Stimulated activated CD4-positive, alpha-beta T cell treated with anti-CD3 and anti-CD28 coated beads, Interleukin-1b, Interleukin-23, amount 100 ng/mL, for 1 hour (primary cell): ENCODE measurements at places on chromosomes 4 and X.
A peak's percentile ranks its signal among the peaks of the same experiment; 100 is the strongest.

- DNase-seq, result no peak
These were observed 88.2 kb downstream of the SOWAHB start for GRCh38 chr4:76809594-76810305.

- DNase-seq, result no peak
These were observed 8.3 kb downstream of the GPR143 start for GRCh38 chrX:9757366-9757765.

DNA sequence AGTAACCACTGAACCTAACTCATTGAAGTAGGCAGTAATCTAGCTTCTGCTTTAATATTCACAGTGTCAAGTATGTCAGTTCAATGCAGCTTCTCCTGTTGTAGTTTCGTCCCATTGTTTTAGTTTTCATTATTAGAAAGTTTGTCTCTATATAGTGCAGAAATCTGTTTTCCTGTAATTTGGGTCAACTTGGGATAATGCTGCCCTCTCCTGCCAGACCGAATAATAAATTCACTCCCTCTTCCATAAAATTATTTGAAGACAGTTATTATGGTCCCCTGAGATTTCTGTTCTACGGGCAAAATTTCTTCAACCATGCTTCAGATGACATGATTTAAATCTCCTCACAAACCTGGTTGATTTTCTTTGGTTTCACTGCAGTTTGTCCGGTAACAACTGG lies 4.6 kb upstream of the LUZP4 start:
- DNase-seq, result no peak

DNA sequence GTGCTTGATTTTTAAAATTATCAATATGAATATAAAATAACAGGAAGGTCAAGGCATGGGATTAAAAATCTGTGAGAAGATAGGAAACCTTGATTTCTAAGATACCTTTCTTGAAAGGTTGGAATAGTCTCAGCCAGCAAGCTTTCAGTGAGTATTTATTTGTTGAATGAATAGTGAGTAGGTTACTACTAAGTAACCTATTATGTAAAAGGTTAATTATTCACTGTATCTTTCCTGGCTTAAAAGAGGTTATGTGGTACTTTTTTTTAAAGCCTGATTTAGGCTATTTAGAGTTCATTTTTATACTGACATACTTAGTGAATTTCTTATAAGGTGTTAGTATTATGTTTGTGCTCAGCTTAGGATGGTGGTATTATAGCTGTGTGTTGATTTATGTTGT lies 123.5 kb downstream of the PTPN13 start:
- no peak for DNase-seq

- DNase-seq, result no peak
These were observed 63.2 kb downstream of the MGST2 start for GRCh38 chr4:139728840-139729239.

- no peak for DNase-seq
These were observed 190.7 kb downstream of the ZNF674 start for GRCh38 chrX:46354481-46354880.

DNA sequence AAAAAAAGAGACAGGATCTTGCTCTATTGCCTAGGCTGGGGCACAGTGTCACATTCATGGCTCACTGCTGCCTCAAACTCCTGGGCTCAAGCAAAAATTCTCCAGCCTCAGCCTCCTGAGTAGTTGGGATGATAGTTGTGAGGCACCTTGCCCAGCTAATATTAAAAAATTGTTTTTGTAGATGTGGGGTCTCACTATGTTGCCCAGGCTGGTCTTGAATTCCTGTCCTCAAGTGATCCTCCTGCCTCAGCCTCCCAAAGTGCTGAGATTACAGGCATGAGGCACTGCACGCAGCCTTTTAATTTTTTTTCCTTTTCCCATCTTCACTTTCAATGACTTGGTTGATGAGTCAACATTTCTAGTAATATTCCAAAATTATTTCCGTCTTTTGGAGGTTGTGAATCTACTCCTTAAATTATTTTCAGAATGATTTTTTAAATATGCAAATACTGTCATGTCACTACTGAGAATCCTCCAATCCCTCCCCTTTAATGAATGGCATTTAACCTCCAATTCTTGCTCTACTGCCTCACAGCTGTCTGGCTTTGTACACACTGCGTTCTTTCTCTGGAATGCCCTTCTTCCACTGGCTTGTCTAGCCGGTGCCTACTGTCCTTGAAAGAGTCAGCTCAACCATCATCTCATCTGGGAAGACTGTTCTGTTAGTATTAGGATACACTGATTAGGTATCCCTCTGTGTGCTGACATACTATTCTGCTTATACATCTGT lies 27.5 kb upstream of the DCTD start:
- no peak for DNase-seq

DNA sequence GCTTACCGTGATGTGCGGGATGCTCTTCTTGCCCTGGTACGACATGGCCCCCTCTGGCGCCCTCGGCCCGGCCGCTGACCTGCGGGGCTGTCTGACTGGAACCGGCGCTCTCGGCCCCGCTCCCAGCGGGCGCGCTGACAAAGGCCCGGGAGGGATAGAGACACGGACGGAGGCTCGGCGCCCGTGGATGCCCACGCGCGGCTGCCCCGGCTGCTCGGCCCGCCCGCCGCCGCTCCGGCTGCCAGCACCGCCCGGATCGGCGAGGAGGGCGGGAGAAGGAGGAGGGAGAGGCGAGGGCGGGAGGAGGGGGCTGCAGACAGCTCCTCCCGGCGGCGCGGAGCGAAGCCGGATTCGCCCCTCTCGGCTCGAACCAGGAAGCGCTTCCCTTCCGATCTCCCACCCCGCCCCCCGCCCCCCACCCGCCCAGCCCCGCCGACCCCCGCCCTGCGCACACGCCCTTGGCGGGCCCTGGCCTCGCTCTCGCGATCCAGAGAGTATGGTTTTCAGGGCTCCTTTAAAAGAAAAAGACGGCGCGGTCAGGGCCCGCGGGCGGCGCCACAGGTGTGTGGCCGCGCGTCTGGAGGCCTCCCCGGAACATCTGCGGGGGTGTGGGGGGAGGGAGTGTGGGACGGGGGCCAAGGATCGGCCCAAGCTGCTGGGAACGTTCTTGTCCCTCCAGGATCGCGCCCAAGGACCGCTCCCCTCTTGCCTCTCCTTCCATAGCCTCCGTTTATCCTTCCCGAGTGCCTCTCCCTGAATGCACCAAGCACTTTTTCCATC lies 4.5 kb downstream of the CRMP1 start:
- DNase-seq, result no peak

GRCh38 chr4:33149658-33150524 lies 2429.7 kb downstream of the PCDH7 start:
- DNase-seq, result no peak

GRCh38 chr4:168098248-168098717 lies 5.9 kb downstream of the ANXA10 start:
- no peak for DNase-seq

DNA sequence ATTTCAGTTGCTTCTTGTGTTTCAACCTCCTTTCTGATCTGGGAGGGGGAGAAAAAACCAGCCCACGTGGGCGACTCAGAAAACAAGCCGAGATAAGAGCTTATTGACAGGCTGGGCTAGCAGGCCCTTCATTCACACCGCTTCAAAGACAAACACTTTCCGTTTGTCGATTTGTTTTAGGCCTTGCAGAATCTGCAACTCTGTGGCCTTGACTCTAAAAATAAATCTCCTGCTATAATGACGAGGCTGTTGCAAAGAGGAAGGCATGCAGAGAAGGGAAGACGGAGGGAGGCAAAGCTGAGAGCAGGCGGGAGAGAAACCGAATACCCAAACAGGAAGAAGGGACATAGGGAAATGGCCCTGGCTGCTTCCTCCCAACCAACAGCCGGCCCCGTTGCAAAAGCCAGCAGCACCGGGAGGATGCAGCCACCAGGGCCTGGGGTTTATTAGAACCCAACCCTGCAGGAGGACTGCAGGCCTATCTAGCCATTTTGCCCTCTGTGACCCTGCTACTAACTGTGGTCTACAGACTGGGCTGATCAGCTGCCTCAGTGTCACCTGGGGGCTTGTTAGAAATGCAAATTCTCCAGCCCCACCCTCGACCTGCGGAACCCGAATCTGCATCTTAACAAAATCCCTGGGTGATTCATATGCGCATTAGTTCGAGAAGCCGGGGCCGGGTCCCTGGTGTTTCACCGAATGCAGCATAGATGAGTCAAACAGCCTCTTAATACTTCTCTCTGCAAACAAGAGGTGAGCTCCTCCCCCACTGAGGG lies 325.5 kb downstream of the BCOR start:
- peak; percentile 25 for DNase-seq
